ENCODE measurements at places on chromosomes 11 and 22.

- DNase-seq, result peak; percentile 22
Observed at GRCh38 chr22:39593066-39593930, 22.7 kb downstream of the CACNA1I start.

DNA sequence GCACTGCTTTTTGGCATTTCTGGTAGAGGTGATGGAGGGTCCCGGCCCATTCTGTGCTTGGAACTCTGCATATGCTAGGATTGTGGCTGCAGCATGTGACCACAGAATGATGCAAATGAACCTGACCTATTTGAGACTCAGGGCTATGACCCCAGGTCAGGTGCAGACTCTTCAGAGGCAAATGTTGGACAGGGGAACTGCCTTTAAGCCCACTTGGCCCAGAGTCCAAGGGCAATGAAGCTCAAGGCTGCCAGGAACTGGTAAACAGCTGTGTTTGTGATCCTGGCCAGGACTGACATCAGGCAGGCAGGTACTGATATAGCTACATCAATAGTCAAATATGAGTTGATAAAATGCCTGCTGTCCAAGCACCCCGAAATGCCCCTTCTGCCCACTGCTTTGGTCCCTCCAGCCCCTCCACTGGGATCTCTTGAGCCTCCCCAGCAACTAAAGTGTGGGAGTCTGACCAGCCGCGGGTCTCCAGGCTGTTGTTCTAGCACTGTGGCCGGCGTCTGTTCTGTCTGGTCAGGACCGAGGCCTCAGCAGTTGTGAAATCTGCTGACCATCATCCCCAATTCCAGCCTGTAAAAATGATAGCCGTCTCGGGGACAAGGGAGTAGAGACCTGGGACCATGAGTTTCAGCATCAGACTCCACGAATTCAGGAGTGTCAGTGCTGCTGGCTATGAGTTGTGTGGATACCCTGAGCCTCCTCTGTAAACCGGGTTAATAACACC lies 82.4 kb upstream of the EIF3D start:
- DNase-seq, result no peak

GRCh38 chr11:128346804-128347203 lies 240.6 kb downstream of the ETS1 start:
- DNase-seq, result peak; percentile 67

DNA sequence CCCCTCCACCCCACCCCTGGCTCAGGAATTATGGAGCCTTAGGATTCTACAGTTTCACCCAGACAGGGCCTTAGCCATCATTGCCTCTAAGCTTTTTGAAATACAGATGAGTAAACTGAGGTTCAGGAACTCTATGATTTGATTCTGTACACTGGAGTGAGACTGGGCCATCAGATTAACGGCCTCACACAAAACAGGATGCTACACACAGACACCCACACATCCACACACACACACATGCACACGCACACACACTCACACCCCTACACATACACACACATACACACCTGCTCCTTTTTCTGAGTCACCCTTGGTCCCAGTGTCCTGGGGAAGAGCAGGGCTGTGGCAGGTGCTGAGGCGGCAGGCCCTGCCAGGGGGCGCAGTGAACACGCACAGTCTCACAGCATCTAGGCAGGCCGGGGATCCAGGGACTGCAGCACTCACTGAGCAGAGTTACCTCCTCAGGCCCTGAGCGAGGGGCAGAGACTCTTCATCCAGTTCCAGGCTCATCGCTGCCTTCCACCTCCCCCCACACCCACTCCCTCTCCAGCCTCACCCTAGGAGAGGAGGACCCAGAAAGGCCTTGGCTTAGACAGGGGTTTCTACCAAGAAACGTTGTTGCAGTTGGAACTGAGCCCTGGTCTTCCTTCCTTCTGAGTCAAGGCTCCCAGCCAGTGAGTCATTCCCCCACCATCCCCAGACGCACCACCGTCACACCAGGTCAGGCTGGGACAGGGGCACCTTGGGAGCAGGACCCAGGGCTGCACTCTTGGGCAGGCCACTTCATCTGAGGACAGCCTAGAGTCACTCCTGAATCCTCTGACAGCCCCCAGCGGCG lies 89.8 kb upstream of the PARVA start:
- peak; percentile 96 for DNase-seq

DNA sequence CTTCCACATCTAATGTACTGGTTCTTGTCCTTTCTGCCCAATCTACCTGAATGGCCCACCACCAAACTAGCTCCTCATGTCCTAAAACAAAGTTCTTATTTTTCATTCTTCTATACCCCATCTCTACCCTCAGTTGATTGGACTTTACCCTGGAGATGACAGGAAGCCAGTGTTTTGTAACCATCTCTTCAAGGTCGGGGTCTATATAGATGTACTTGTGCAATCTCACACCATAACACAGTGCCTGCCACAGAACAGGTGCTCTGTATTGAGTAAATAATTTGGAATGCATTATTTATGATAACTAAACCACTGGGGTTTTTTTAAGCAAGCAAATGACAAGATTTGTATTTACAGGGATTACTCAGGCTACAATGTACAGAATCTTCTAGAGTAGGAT lies 76.7 kb upstream of the FAM181B start:
- no peak for DNase-seq

GRCh38 chr11:133956650-133957633 lies at the start of gene IGSF9B:
Gene IGSF9B, minus strand, starts transcription at chr11:133956968. Its CDS starts 214 bp downstream, at chr11:133956754.
- DNase-seq, result peak; percentile 92

- DNase-seq, result peak; percentile 49
Observed at GRCh38 chr11:60127311-60127811, 38.9 kb downstream of the MS4A2 start.

GRCh38 chr11:45229401-45230020 lies 56.6 kb downstream of the SYT13 start:
- DNase-seq, result no peak

Measured in Daoy (cell line).